ENCODE measurements at places on chromosomes 2 and 18.

DNA sequence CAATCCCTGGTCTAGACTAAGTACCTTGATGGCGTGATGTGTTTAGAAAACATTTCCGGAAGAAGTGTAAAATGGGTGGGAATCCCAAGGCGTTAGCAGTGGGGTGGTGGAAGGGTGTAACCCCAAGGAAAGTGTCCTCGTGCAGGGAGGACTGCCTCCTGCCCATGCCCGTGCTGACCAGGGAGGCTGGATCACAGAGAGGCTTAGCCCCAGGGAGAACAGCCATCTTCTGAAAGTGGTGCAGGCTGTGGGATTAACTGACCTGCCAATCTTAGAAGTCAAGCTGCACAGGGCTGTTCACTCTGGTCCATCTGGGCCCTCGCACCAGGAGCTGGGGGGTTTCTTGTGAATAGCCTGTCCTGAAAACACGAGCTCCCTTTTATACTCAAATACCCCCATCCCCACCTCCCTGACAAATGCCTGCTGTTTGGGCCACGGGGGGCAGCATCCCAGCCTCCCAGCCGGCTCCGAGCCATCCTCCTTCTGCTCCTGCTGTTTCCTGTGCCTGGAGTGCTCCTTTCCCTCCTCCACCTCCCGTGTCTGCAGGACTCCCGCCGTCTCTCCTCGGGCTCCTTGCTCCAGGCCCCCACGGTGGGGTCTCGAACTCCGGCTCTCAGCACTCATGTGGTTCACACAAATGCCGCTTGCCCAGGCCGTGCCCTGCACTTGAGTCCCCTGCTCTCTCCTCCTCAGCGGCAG, 52.1 kb upstream of the PXDN start:
- no peak overlapping the region for H3K4me3 ChIP-seq
- no peaks in the 10 kb centered on the region for H3K27me3 ChIP-seq
- no peaks in the 10 kb centered on the region for H3K4me1 ChIP-seq
- no peak overlapping the region for H3K27ac ChIP-seq
- H3K36me3 ChIP-seq, result no peaks in the 10 kb centered on the region
- no peak for DNase-seq

DNA sequence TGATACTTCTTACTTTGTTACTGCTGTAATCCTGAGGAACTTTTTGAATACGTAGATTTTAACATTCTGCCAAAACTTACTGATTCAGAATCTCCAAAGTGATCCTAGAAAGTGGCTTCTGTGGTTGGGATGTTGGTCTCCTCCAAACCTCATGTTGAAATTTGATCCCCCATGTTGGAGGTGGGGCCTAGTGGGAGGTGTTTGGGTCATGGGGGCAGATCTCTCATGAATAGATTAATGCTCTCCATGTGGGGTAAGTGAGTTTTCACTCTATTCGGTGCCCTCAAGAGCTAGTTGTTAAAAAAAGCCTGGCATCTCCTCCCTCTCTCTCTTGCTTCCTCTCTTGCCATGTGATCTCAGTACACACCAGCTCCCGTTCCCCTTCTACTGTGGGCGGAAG, 329.9 kb downstream of the HRH4 start:
- no peak for DNase-seq
- H3K4me1 ChIP-seq, result no peaks in the 10 kb centered on the region
- H3K27ac ChIP-seq, result no peak overlapping the region
- no peaks in the 10 kb centered on the region for H3K36me3 ChIP-seq
- H3K27me3 ChIP-seq, result no peaks in the 10 kb centered on the region

DNA sequence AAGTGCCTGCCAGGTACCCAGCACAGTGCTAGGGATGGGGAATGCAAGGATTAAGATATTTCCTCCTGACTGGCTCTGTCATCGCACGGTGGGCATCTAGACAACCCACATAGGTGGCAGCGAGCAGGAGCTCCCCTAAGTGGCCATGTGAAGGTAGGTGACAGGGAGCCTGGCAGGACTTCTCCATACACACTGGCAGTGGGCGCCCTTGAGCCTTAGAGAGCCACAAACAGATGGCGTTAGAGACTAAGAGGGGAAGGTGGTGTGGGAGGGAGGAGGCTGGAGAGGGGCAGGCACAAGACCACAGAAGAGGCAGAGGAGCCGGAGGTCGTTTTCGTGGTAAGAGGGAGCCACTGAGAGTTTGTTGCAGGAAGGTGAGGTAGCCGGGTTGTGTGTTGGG, 15.2 kb downstream of the PRELID3A start:
- peaks cover 7% of the 10 kb centered on the region for H3K4me1 ChIP-seq
- H3K27ac ChIP-seq, result no peak overlapping the region
- H3K27me3 ChIP-seq, result no peaks in the 10 kb centered on the region
- peaks cover 24% of the 10 kb centered on the region for H3K36me3 ChIP-seq
- DNase-seq, result peak; percentile 53

DNA sequence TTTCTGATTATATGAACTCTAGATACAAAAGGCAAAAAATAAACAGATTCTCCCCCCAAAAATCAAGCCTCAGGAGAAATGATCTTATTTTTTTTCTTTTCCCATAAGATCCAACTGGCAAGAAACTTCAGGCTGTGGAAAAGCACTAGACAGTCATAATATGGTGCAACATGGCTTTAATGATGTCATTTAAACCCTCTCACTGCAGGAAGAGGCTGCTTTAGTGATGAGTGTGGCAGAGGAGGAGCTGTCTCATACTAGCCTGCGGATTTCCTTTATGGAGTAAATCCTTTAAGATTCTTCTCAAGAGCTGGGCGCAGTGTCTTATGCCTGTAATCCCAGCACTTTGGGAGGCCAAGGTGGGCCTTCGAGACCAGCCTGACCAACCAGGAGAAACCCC, 83.3 kb upstream of the CD28 start:
- no peak overlapping the region for H3K4me3 ChIP-seq
- no peak for DNase-seq
- H3K27me3 ChIP-seq, result no peaks in the 10 kb centered on the region
- no peaks in the 10 kb centered on the region for H3K4me1 ChIP-seq
- H3K27ac ChIP-seq, result no peak overlapping the region

DNA sequence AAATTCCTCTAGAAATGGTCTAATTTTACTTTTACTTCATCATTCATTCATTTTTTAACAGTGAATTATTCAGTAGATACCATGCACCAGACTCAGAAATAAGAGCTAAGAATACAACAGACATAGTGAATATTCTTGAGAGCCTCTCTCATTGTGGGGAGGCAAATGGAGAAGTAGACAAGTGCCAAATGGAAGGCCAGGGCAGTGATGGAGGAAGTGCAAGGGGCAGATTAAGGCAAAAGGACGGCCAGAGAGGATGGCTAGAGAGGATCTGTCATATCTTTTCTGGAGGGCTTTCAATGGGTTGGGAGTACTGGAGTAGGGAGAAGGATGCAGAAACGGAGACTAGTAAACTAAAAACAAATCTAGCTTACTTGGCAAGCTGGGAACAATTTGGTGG, 19.0 kb upstream of the RMDN2 start:
- H3K4me3 ChIP-seq, result no peak overlapping the region
- DNase-seq, result no peak
- no peaks in the 10 kb centered on the region for H3K36me3 ChIP-seq
- no peaks in the 10 kb centered on the region for H3K27me3 ChIP-seq
- no peaks in the 10 kb centered on the region for H3K4me1 ChIP-seq

GRCh38 chr18:75208836-75209128, 157 bp downstream of the PTGR3 start:
- no peaks in the 10 kb centered on the region for H3K27me3 ChIP-seq
- H3K4me3 ChIP-seq, result peak overlapping the region; percentile 90
- no peaks in the 10 kb centered on the region for H3K36me3 ChIP-seq
- H3K4me1 ChIP-seq, result peaks cover 19% of the 10 kb centered on the region

DNA sequence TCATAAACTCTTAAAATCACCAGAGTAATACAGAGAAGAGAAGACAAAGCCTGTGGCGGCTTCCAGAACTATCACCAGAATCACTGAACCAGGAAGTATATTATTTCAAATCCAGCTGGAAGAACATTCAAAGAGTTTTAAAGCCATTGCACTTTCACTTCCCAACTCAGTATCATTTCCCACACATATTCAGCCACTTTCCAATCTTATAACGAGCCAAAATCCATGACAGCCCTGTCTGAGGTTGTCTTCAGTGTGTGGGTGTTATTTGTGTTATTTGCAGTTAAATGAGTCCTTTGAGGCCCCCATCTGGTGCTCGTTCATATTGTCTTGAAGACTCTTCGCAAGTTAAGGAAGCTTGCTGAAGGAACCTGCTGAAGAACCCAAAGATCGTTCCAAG, 559.9 kb downstream of the TSN start:
- no peaks in the 10 kb centered on the region for H3K27me3 ChIP-seq
- no peak for DNase-seq
- no peak overlapping the region for H3K4me3 ChIP-seq
- H3K4me1 ChIP-seq, result no peaks in the 10 kb centered on the region
- H3K27ac ChIP-seq, result no peak overlapping the region

DNA sequence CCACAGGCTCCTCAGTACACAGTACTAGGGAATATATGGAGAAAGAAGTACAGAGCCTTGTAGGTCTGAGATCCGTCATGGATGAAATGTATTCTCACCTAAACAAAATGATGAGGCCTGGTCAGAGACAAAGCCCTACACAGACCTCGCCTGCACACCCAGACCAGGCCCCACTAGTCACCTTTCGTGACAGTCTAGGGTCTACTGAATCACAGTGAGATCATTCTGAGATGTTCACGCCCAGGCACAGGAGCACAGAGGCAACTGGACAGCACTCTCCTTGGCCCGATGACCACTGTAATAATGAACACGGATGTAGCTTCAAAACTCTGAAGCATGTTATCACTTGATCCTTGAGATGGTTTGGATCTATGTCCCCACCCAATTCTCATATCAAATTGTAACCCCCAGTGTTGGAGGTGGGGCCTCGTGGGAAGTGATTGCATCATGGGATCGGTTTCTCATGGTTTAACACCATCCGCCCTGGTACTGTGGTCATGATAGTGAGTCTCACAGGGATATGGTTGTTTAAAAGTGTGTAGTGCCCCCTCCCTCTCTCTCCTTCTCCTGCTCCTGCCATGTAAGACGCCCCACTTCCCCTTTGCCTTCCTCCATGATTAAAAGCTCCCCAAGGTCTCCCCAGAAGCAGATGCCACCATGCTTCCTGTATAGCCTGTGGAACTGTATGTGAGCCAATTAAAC, 15.1 kb downstream of the DOCK10 start:
- H3K27me3 ChIP-seq, result no peaks in the 10 kb centered on the region
- no peak overlapping the region for H3K27ac ChIP-seq
- H3K4me1 ChIP-seq, result peaks cover 17% of the 10 kb centered on the region
- DNase-seq, result no peak
- H3K4me3 ChIP-seq, result no peak overlapping the region
- no peaks in the 10 kb centered on the region for H3K36me3 ChIP-seq

DNA sequence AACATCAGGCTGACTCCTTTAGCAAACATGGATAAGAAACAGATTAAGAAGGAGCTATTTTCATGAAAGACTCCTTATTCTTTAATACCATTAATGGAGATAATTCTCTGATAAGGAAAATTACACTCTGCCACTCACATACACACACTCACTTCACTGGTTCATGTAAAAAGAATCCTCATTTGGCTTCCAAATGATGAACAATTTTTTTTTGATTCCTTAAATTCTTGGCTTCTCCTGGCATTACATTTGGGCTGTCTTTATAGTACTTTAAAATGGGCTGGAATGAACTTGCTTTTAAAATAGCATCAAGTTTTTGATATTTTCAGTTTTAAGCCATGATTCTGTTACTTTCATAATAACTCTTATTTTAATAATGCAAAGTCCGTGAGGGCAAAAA, 328.6 kb downstream of the SLC8A1 start:
- H3K27me3 ChIP-seq, result no peaks in the 10 kb centered on the region
- peak overlapping the region; percentile 30 for H3K27ac ChIP-seq
- H3K4me1 ChIP-seq, result peaks cover 1% of the 10 kb centered on the region
- H3K4me3 ChIP-seq, result no peak overlapping the region
- no peaks in the 10 kb centered on the region for H3K36me3 ChIP-seq

GRCh38 chr2:25215232-25215631, 46.9 kb upstream of the POMC start:
- H3K27ac ChIP-seq, result no peak overlapping the region
- no peak for DNase-seq
- H3K4me3 ChIP-seq, result no peak overlapping the region
- no peaks in the 10 kb centered on the region for H3K36me3 ChIP-seq
- no peaks in the 10 kb centered on the region for H3K27me3 ChIP-seq

DNA sequence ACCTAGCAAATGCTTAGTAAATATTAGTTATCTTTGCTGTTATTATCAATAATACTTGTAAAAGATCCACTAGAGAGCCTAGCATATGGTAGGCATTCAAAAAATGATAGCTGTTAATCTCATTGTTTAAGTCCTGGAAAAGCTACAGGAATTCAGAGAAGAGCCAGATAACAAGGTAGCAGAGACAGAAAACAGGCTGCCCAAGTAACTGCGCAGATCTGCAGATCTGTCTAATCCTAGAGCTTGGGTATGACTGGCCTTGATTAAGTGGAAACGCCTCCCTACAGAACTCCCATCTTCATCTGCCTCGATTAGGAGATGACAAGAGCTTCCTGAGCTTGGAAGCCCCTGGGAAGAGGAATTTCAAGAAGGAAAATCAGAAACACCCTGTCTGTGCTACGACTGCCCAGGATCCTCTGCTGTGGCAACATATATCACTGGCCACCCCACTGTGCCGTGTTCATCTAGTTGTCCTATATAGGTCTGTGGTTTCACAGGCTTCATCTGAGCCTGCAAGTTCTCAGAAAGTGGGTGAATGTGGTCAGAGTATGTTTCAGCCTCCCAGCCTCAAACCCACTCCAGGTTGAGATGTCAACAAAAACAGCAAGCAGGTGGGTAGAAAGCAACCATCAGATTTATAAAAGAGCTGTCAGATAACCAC, 151.5 kb upstream of the PKDCC start:
- no peak for DNase-seq
- H3K4me3 ChIP-seq, result no peak overlapping the region
- H3K4me1 ChIP-seq, result peaks cover 23% of the 10 kb centered on the region
- H3K36me3 ChIP-seq, result no peaks in the 10 kb centered on the region

DNA sequence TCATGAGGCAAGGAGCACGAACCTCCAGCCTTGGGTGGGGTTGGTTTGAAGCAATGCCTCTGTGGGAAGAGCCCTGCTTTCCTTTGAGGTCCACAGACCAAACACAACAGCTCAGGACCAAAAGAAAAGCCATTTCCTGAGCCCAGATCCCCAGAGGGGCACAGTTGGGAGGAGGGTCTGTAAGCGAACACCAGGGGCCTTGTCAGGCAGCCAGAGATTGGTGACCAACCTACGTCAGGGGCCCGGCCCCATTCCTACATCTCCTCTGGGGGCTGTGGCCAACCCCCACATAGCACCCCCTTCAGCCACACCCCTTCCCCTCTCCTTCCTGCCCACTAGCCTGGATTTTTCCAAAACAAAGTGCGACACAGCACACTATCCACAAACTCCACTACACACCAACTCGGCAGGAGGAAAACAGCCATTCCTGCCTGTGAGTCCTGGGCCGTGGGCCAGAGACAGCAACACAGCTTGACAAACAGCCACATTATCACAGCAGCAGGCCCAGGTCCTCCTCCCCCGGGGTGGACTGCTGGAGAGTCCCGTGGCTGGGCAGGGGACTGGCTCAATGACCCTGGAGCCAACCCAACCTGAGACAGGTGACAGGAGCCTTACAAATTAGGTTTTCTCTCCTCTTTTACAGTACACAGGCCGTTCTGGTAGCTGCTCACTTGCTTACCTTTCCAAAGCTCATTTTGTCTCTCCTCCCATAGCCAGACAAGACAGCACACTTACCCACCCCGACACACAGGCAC, 98.8 kb downstream of the TNS1 start:
- no peak overlapping the region for H3K4me3 ChIP-seq
- peaks cover 10% of the 10 kb centered on the region for H3K4me1 ChIP-seq
- no peaks in the 10 kb centered on the region for H3K27me3 ChIP-seq
- H3K27ac ChIP-seq, result peak overlapping the region; percentile 90
- peaks cover 19% of the 10 kb centered on the region for H3K36me3 ChIP-seq
- DNase-seq, result peak; percentile 76

Measured in SK-N-SH (cell line).